ENCODE measurements at places on chromosomes 6 and 20.

- no peak for DNase-seq
Observed at GRCh38 chr6:159463119-159463829, 229.8 kb downstream of the SOD2 start.

- no peak for DNase-seq
Observed at GRCh38 chr20:2538931-2539720, 2.8 kb downstream of the TMC2 start.

- no peak for DNase-seq
Observed at GRCh38 chr6:39982720-39983119, 48.5 kb upstream of the MOCS1 start.

GRCh38 chr6:16909658-16910360 lies 148.5 kb upstream of the ATXN1 start:
- no peak for DNase-seq

- no peak for DNase-seq
Observed at GRCh38 chr6:121008553-121008952, 325.7 kb downstream of the TBC1D32 start.

DNA sequence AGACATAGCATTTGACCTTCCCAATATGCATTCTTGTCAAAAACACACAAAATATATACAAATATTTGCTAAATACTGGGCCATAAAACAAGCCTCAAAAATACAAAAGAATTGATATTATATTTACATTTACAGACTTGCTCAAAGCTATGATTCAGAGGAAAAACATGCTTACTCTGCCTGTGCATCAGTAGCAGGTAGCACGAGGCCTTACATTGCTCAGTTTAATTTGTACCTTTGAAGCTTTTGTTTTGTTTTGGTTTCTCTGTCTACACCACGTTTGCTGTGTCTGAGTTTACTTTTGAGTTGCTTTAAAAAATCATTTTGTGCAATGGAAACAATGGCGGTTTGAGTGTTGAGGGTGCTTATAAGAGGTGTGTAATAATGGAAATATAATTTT lies 99.3 kb downstream of the PHF3 start:
- no peak for DNase-seq

DNA sequence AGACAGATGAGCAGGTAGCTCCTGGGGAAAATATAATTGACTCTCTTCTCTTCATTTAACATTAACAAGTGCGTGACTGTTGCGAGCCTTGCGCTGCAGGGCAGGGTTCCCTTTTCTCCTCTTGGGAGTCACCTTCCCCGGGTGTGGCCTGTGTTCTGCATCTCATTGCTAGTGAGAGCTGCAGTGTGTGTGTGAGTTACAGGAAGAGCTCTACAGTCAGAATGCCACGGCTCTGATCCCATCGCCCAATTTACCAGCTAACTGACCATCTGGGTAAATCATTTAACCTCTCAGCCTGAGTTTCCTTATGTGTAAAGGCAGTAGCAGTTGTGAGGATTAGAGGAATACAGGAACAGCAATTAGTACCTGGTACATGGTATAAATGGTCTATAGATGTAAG lies 106.8 kb upstream of the NUP153 start:
- no peak for DNase-seq

- DNase-seq, result no peak
Observed at GRCh38 chr20:46939031-46939965, 44.7 kb downstream of the EYA2 start.

GRCh38 chr6:10759884-10760329 lies 12.3 kb downstream of the TMEM14B start:
- DNase-seq, result no peak

GRCh38 chr6:28235912-28236452 lies 10.9 kb downstream of the ZSCAN9 start:
- DNase-seq, result no peak

DNA sequence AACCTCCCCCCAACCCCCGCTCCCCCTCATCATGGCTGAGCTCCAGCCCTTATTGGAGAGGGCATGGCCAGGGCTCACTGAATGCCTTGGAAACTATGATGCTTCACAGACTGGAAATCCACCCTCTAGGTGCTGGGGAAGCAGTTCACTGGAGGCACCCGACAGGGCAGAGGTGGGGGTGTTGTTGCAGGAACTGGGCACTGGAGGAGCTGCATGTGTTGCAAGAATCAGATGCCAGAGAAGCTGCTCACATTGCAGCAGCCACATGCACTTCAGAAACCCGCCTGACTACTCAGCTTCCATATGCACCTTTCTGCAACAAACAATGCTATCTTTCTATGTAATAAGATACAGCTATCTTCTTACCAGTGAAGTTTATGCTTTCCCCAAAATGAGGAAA lies 7.9 kb upstream of the TBPL1 start:
- no peak for DNase-seq

- DNase-seq, result no peak
Observed at GRCh38 chr20:63321148-63321831, 28.3 kb downstream of the COL20A1 start.

- no peak for DNase-seq
Observed at GRCh38 chr6:73309535-73309784, 44.6 kb downstream of the DPPA5 start.

DNA sequence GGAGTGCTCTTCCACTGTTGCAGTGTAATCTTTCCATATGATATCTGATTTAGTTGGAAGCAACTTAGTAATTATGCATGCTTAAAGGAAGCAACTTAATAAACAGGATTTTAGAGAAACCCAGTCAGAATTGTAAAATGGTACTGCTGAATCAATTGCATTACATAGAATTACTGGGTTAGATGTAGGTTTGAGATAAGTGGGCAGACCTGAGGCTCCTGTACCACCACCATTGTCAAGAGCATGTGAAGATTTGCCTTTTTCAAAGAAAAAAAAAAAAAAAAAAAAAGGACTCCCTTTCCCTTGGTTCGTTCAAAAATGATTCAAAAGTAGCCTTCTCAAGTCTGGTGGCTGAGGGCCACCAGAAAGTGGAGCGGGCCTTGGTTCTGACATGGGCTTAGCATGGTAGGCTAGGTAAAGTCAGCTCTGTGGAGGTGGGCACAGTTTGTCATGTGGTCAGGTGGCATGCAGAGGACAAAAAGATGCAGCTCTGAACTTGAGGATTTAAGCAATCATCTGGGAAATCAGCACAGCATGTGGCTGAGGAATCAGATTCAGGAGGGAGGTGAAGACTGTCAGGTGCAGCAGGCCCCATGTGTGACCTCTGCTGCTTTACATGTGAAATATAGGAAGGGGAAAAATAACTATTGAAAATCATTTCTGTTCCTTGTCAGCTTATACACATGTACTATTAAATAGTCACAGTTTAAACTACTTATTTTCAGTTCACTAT lies 32.4 kb downstream of the ARID1B start:
- DNase-seq, result no peak

DNA sequence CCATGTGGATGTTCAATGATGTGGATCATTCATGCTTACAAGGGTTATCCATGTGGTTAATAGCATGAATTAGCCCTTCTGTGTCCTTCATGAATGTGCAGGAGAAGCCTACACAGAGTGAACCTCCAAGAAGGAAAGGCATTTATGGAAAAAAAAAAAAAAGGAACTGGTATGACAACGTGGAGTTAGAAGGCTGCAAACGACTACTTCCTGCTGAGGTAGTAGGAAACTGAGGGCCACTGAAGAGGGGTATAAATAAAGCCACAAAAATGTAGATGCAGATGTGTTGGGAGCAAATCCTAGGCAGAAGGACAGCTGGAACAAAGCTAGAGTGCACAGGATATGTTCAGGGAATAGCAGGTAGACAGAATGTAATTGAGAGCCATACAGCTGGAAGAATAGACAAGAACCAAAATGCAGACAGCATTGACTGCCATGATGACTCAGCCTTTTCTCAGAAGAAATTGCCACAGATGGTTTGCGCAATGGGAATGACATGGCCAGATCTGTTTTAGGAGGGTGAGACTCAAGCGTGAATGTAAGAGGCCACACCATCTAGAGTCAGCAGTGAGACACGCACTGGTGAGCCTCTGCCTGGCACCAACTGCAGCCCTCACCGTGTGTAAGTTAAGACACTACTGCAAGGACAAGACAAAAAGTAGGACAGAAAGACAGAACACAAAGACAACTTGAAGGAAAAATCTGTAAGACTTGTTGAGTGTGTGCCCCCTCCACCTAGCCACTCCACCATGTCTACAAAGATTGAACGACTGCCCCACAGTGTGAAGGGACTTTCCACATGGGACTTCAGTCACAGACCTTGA lies 79.8 kb downstream of the KIF13A start:
- DNase-seq, result no peak

DNA sequence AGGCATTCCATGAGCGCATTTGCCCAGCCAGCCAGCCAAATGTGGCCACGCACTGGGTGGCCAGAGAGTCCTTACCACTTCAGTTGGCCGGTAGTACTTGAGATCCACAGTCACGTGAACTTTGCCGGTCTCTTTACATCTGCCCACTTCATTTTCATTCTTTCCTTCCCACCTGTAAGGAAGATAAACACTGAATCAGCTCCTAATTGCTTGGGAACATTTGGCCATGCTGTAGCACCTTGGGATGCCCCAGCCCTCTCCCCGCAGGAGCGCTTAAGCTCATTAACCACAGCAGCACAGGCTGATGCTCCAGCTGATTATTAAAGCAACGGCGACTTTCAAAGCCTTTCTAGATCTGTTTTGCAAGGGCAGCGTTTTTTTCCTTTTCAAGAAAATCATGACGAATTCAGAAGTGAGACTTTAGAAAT lies 116.6 kb downstream of the FOXC1 start:
- DNase-seq, result no peak

- DNase-seq, result no peak
Observed at GRCh38 chr20:37282556-37282955, 6.9 kb upstream of the MANBAL start.

DNA sequence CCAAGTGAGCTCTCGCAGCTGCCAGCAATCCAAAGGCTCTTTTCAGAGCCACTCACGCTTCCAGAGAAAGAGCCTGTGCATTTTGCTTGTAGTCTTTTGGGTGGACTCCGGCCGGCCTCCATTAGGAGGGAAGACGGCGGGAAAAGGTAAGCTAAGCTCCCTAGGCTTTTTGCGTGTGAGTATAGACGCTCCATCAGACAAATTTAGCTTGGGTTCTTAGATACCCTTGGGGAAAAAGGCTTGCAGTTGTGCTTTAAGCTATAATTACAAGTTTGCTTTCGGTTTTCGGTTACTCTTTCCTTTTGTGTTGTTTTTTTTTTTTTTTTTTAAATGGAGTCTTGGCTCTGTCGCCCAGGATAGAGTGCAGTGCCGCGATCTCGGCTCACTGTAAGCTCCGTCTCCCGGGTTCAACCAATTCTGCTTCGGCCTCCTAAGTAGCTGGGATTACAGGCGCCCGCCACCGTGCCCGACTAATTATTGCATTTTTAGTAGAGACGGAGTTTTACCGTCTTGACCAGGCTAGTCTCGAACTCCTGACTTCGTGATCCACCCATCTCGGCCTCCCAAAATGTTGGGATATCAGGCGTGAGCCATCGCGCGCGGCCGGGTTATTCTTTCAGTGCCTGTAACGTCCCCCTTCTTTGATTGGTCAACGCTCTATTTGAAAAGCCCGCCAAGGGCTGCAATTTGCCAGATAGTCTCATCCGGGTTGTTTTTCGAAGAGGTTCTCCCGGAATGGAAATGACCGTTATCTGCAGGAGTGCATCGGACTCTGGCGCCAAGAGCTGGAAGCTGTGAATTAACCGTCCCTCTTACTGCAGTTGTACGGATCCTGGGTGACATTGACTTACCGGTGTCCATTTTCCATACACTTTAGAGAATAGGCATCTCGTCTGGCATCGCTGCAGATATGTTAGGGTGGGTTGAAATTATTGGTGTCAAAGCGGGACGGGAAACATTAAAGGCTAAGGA lies 18.1 kb downstream of the OR2B2 start:
- DNase-seq, result peak; percentile 58

- no peak for DNase-seq
Observed at GRCh38 chr6:2651536-2651935, 99.2 kb downstream of the MYLK4 start.

DNA sequence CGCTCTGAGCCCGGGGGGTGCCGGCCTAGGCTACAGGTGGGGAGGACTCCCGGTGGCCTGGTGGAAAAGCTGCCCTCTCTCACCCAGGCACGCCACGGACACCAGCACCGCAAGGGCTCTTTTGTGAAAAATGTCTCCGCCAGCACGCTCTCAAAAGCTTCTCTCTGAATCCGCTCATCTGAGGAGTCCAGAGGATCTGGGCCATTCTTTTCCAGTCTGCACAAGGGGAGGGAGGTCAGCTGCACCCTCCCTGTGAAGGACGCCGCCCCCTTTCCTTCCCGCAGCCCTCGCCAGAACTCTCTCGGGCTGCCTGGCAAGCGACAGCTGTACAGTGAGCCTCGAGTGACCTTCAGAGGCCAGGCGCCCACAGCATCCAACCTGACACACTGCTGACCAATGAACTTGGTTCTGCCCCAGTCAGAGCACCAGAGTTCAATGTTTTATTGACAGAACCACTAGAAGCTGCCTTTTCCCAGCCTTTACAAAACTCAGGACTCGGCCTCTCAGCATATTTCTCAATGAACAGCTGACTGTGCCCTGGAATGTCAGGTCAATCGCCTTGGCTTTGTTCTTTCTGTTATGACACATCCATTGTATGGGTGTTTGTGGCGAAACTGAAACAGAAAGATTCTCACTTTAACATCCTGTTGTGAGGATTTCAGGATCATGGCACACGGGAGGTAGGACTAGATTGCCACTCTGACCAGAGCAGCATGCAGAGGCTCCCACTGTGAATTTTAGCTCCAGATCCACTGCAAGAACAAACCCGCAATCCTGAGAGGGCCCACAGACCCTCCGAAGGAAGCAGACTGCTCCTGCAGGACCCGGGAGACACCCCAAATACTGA lies 26.7 kb downstream of the SERPINB9 start:
- peak; percentile 43 for DNase-seq

GRCh38 chr6:107045826-107046675 lies 18.1 kb downstream of the MTRES1 start:
- no peak for DNase-seq

GRCh38 chr6:14584450-14584849 lies 466.9 kb downstream of the CD83 start:
- no peak for DNase-seq

GRCh38 chr6:42532038-42532669 lies 31.7 kb upstream of the UBR2 start:
- DNase-seq, result peak; percentile 58

GRCh38 chr6:33599413-33599938 lies 19.4 kb upstream of the BAK1 start:
- DNase-seq, result no peak

DNA sequence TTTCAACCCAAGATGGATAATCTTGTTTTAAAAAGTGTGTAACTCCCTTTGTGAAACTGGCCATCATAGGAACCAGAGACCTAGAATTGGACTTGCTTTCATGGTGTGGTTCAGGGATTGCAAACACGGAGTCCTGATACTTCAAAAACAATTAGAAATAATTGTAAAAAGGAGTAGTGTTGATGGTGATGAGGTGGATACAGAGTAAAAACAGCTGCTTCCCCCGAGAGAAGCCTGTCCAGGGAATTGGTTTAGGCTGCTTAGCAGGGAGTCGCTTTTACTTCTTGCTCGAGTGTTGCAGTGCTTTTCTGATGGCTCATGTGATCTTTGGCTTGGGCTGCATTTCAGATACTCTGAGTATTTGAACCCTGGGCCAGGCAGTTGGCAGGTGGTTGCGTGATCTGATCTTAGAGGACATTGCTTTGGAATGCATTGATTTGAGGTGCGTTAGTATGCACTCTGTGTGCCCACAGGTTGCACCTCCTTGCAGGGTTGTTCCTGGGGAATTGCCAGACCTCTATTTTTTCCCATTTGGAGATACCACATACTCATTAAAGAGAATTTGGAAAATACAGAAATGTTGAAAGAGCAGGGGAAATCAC lies 19.5 kb downstream of the KIF3B start:
- DNase-seq, result no peak
